Fibroblast of lung (primary cell): ENCODE measurements at places on chromosomes 7 and 10. TPM values are rescaled to one million over a fixed set of nuclear protein-coding genes. Genes with fewer than 3 reads are reported as not detected.
A peak's percentile ranks its signal among the peaks of the same experiment; 100 is the strongest.

- DNase-seq: no peak
Measured at GRCh38 chr10:60086862-60087261, 180.5 kb upstream of the CCDC6 start.

The CTTNBP2 gene
- polyA plus RNA-seq: 12.0 and 15.7 TPM in 2 replicates

DNA sequence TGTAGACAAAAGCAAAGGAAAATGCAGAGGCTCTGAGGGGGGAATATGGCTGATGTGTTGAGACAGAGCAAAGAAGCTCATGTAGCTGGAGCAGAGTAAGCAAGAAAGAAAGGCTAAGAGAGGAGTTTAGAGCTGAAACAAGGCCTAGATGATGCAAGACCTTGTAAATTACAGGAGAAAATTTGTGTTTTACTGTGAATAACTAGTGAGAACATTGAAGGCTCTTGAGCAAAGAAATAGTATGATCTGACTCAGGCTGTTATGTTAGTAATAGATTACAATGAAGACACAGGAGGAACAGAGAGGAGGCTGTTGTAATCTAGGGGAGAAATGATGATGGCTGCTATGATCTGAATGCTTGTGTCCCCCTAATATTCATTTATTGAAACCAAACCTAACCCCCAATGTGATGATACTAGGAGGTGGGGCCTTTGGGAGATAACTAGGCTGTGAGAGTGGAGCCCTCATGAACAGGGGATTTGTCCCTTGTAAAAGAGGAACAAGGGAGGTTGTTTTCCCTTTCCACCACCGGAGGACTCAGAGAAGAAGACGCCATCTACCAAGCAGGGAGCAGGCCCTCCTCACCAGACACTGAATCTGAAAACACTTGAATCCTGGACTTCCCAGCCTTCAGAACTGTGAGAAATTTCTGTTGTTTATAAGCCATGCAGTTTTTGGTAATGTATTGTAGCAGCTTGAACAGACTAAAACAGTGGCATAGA is 394.9 kb downstream of the HTR7 start:
- peak; percentile 19 for DNase-seq

The VWC2 gene
- polyA plus RNA-seq: not detected in 2 replicates

The ZSWIM8 gene
- 37.9 and 53.3 TPM in 2 replicates for polyA plus RNA-seq

GRCh38 chr7:81929386-81929785 is 159.5 kb upstream of the HGF start:
- DNase-seq: no peak

The TET1 gene
- polyA plus RNA-seq: 1.2 and 4.7 TPM in 2 replicates

DNA sequence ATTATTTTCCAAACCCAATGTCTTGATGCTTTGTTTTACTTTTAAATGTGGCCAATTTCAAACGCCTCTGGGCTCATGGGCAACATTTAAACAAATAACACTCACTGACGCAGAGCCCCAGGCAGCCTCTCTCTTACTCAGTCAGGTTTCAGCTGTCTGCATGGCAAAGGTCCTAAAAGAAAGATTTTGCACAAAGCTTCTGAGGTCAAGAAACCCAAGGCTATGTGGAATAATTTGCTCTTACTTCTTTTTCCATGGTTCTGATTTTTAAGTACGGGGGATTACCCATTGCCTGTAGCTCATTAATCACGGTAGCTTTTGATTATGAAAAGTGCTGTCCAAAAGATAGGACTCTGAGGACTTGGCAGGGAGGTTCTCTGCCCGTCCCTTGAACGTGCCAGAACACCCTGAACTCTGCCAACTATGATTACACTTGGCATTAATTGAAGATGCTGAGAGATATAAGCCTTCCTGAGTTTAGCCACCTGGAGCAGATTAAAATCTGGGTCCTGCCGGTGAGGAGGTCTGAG is 14.1 kb upstream of the MSRB2 start:
- peak; percentile 14 for DNase-seq

GRCh38 chr10:51569467-51569866 is 129.9 kb downstream of the CSTF2T start:
- DNase-seq: no peak

The GIMAP2 gene
- 0.54 and 1.4 TPM in 2 replicates for polyA plus RNA-seq

GRCh38 chr10:119022846-119023552 is 6.5 kb upstream of the NANOS1 start:
- DNase-seq: peak; percentile 69

DNA sequence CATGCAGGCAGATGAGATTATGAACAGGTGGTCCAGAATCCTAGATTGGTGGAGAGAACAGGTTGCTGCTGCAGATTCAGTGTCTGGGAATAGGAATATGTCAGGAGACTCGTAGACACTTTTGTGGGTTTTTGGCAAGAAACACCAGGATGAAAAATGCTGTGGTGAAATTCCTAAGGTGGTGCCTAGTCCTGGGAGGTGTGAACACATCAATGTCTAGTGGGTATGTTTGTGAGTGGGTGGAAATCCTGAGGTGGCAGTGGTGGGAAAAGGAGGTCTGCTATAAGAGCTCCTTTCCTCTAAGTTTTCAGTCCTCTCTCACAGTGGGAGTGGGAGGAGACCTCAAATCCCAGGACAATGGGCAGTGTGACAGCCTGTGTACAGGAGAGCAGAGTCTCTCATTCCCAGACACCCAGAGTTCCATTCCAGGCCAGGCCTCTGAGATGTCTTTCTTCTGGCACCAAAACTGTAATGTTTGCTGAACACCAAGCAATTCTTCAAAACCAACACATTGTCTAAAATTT is 5.1 kb downstream of the ERV3-1 start:
- no peak for DNase-seq

DNA sequence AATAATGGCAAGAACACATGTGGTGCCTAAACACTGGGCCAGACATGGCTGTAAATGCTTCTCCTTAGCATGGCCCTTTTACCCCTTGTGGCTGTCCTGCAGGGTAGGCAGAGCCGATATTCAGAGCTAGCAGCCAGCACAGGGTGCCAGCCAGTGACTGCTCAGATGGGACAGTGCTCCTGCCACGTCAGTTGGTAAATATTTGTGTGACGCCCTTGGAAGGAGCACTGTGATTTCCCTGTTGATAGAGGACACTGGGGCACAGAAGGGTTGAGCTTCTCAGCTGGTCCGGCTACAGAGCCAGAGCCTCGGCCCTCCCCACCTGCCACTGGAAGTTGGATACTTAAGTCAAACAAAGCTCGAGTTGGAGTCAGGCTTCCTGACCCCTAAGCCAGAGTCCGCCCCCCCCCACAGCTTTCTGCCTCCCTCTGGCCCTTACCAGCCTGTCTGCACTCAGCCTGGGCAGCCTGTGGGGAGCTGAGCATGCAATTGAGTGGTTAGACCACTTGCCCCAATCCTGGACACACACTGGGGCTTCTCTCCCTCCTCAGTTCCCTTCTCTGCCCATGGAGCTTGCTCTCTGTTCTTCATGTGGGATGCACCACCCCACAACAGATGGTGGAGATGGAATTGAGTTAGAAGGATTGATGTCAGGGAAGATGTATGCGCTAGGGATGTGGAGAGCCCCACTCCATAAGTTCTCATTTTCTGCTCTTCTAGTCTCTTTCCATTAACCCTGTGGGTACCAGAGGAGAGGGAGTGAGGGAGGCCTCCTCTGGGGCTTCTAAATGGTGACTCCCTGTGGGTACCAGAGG is 350.8 kb downstream of the PLXNA4 start:
- no peak for DNase-seq

GRCh38 chr7:93977211-93977950 is 26.8 kb downstream of the BET1 start:
- no peak for DNase-seq

DNA sequence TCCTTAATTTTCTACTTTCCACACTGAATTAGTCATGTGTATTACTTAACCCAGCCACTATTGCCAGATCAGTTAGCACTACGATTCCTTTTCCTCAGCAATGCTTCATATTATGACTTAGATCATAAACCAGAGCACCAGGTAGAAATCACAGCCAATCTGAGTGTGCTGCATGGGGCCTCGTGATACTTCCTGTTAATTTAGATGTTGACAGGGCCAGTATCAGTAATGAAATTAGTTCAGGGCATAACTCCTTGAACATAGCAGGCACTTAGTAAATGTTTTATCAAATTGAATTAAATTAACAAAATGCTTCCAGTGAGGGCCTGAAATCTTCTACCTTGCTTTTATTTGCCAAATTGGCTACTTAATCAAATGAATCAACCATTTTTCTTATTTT is 169.3 kb upstream of the LRGUK start:
- no peak for DNase-seq

DNA sequence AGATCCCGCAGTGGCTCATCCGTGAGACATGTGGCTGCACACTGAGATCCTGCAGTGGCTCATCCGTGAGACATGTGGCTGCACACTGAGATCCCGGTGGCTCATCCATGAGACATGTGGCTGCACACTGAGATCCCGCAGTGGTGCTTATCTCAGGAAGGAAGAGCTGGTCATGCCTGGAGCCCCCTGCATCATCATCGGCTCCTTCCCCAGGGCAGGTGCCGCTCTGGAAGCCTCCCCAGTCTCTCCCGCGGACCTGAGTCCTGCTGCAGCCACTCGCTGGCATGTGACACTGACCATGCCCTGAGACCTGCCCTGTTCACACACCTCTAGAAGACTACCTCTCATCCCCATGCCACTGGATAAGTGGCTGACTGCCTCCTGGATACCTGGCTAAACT is 181.3 kb downstream of the PTPRN2 start:
- DNase-seq: no peak
